CD8-positive, alpha-beta memory T cell (primary cell): ENCODE measurements at places on chromosomes 11 and 22. TPM values are rescaled to one million over a fixed set of nuclear protein-coding genes. Genes with fewer than 3 reads are reported as not detected.

The HORMAD2 gene
- total RNA-seq, result not detected

The SLCO2B1 gene
- 0.98 TPM for total RNA-seq

The C11orf65 gene
- 0.64 TPM for total RNA-seq

The DCHS1 gene
- 0.96 TPM for total RNA-seq

The PRR33 gene
- not detected for total RNA-seq

The OR5T2 gene
- not detected for total RNA-seq

The PRG3 gene
- total RNA-seq, result not detected

DNA sequence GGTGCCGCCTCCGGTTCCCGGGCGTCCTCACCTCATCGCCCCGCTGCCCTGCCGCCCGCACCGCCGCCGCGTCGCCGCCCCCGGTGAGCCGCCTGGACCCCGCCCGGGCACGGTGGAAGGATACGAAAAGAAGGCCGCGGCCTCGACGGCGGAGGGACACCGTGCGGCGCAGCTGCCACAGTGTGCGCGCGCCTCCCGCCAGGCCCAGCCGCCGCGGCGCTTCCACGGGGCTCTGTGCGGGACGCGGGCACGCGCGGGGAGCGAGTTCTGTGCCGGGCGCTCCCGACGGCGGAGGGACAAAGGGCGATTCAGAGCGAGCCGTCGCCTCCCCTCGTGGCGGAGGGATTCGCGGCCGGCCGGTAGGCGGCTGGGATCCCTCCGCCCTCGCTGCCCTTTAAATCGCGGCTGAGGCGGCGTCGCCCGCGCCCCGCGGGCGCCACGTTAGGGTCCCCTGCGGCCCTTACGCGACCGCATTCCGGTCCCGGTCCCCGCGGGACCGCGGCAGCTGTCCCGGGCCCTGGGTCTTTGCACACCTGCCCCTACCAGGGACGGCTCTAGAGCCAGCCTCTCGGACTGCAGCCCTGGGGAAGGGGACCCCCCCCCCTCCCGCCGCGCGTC lies 568 bp upstream of the KMT5B start:
- peak; percentile 75 for DNase-seq
- H3K4me1 ChIP-seq, result peaks cover 45% of the 10 kb centered on the region
- H3K36me3 ChIP-seq, result no peaks in the 10 kb centered on the region
- H3K27me3 ChIP-seq, result peaks cover 4% of the 10 kb centered on the region

DNA sequence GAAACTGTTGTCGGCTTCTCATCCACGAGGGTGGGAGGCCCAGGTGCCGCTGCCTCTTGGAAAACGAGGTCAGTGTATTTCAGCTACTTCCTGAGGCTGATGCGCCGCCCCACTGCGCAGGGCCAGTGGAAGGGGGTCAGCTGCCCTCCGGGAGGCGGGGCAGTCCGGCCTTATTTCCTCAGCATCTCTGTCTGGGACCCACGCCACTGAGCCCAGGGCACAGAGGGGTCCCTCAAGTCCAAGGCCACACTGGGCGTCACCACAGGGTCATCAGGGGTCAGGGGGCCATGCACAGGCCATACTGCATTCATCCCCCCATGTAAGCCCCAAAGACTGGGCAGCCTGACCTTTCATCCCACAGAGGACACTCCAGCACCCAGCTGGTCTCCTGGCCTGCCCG lies 12.1 kb downstream of the RTN4R start:
- no peak overlapping the region for H3K27ac ChIP-seq
- H3K4me3 ChIP-seq, result no peak overlapping the region
- no peak for DNase-seq
- H3K36me3 ChIP-seq, result no peaks in the 10 kb centered on the region
- H3K4me1 ChIP-seq, result no peaks in the 10 kb centered on the region
- H3K27me3 ChIP-seq, result no peaks in the 10 kb centered on the region

- H3K4me1 ChIP-seq, result no peaks in the 10 kb centered on the region
- no peaks in the 10 kb centered on the region for H3K27me3 ChIP-seq
- H3K27ac ChIP-seq, result no peak overlapping the region
- H3K4me3 ChIP-seq, result no peak overlapping the region
- no peak for DNase-seq
Observed at GRCh38 chr22:24822471-24822870, 16.5 kb downstream of the SGSM1 start.

DNA sequence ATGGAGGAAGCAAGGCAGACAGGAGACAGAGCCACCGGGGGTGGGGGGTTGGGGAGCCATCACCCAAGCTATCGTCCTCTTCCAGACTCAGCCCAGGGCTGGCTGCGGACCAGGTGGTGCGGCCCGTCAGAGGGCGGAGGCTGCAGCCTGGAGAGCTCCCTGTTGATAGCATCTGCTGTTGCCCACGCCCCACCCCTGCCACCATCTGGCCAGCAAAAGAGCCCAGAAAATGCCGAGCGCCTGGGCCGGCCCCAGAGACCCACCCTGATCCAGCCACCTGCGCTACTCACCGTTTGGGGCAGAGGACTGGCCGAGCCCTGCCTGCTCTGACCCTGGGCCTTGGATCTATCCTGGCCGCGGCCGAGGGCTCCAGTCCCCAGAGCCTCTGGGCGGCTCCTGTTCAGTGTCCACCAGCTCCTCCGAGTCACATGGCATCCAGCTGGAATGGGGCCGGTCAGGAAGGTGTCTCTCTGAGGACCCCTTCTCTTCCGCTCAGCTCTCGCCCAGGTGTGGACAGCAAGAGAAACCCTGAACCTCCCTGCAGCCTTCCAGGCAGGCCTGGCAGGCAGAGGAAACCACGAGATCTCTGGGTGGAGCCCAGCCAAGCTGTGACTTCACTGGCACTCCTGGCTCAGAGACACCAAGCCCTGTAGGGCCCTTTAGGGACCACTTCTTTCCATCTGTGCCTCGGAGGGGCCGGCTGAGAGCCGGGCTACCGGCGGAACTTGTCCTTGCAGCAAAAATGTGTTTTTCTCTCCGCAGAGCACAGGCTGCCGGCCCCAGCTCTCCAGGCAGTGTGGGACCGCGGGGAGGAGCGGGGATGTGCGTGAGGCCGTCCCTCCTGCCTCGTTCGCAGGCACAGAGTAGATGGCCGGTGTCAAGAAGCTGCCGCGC lies at the start of gene MRGPRE:
Gene MRGPRE, minus strand, starts transcription at position 567 of the 894 bp plus-strand sequence. CDS start 3,618 bp downstream, outside the sequence.
- H3K4me3 ChIP-seq, result no peak within 1 kb of the TSS
- H3K27me3 ChIP-seq, result no peaks in the 10 kb centered on the region
- no peak within 1 kb of the TSS for H3K27ac ChIP-seq

GRCh38 chr11:122696662-122697061 lies 41.1 kb downstream of the UBASH3B start:
- no peaks in the 10 kb centered on the region for H3K27me3 ChIP-seq
- H3K4me1 ChIP-seq, result peaks cover 76% of the 10 kb centered on the region
- DNase-seq, result peak; percentile 65
- peak overlapping the region; percentile 45 for H3K4me3 ChIP-seq
- no peaks in the 10 kb centered on the region for H3K36me3 ChIP-seq

- no peak overlapping the region for H3K4me3 ChIP-seq
- no peaks in the 10 kb centered on the region for H3K36me3 ChIP-seq
- no peaks in the 10 kb centered on the region for H3K4me1 ChIP-seq
- peaks cover 8% of the 10 kb centered on the region for H3K27me3 ChIP-seq
- H3K27ac ChIP-seq, result no peak overlapping the region
- peak; percentile 25 for DNase-seq
Observed at GRCh38 chr22:36221799-36222751, 17.3 kb downstream of the APOL2 start.

DNA sequence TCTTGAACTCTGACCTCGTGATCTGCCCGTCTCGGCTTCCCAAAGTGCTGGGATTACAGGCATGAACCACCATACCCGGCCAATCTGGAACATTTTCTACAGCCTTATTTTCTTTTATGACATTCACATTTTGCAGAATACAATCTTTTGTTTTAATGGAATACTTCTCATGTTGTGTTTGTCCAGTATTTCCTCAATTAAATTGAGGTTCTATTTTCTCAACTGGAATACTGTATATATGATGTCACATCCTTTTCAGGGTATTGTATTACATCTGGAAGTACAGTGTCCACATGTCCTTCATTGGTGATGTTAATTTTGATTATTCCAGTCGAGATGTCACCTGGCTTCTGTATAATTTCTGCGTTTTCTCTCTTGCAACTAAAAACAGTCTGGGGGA lies 90.8 kb upstream of the HORMAD2 start:
- DNase-seq, result no peak
- H3K27ac ChIP-seq, result no peak overlapping the region
- peaks cover 24% of the 10 kb centered on the region for H3K36me3 ChIP-seq
- H3K27me3 ChIP-seq, result no peaks in the 10 kb centered on the region
- H3K4me3 ChIP-seq, result no peak overlapping the region
- H3K4me1 ChIP-seq, result no peaks in the 10 kb centered on the region

GRCh38 chr11:101974255-101974654 lies 57.9 kb upstream of the ANGPTL5 start:
- H3K27me3 ChIP-seq, result no peaks in the 10 kb centered on the region
- H3K4me3 ChIP-seq, result no peak overlapping the region
- H3K4me1 ChIP-seq, result no peaks in the 10 kb centered on the region
- no peaks in the 10 kb centered on the region for H3K36me3 ChIP-seq

GRCh38 chr11:125329786-125330185 lies 165.2 kb downstream of the PKNOX2 start:
- no peaks in the 10 kb centered on the region for H3K4me1 ChIP-seq
- H3K27me3 ChIP-seq, result no peaks in the 10 kb centered on the region
- no peak overlapping the region for H3K27ac ChIP-seq

GRCh38 chr11:35330931-35331330 lies 88.4 kb downstream of the SLC1A2 start:
- DNase-seq, result peak; percentile 29
- H3K4me3 ChIP-seq, result peak overlapping the region; percentile 2
- H3K27me3 ChIP-seq, result no peaks in the 10 kb centered on the region
- H3K4me1 ChIP-seq, result peaks cover 53% of the 10 kb centered on the region

- DNase-seq, result no peak
- H3K36me3 ChIP-seq, result no peaks in the 10 kb centered on the region
- H3K4me3 ChIP-seq, result no peak overlapping the region
- H3K27ac ChIP-seq, result no peak overlapping the region
Observed at GRCh38 chr11:9210224-9210921, 54.8 kb downstream of the DENND5A start.
